B cell (primary cell): ENCODE measurements at places on chromosomes 4 and X. TPM values are rescaled to one million over a fixed set of nuclear protein-coding genes. Genes with fewer than 3 reads are reported as not detected.

RTL9 gene
- not detected in 2 replicates for polyA plus RNA-seq

SAGE1 gene
- polyA plus RNA-seq = 0.18 TPM in 1 of 2 replicates, not detected in the other

FRYL gene
- polyA plus RNA-seq = 15.5 and 24.6 TPM in 2 replicates

DNA sequence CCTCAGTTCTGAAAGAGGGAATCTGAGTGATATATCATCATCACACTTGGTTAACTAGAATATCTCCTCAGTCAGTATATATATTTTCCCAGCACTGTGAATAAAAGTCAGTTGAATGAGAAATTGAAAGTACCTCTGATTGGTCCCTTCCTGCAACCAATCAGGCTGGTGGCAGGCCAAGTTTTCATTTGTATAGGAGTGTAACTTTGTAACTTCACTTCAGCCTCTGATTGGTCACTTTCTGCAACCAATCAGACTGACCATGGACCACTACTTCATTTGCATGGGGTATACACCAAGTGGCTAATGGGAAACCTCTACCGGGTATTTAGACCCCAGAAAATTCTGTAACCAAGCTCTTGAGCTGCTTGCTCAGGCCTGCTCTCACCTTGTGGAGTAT is 2.0 kb upstream of the PGK1 start:
- no peak for DNase-seq

GRCh38 chr4:186104890-186105646 is 564 bp downstream of the FAM149A start:
- DNase-seq = no peak

DNA sequence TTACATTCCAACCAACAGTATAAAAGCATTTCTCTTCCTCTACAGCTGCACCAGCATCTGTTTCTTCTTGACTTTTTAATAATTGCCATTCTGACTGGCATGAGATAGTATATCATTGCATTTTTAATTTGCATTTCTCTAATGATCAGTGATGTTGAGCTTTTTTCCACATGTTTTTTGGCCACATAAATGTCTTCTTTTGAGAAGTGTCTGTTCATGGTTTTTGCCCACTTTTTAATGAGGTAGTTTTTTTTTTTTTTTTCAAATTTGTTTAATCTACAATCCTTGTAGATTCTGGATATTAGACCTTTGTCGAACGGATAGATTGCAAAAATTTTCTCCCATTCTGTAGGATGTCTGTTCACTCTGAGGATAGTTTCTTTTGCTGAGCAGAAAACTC is 39.5 kb upstream of the TBC1D19 start:
- DNase-seq = no peak

SMAD1 gene
- polyA plus RNA-seq = 0.12 and 0.14 TPM in 2 replicates

GRCh38 chrX:139708067-139708466 is at the start of gene MCF2:
TSS of gene MCF2 (minus strand) at chrX:139708167. CDS start at chrX:139651744, 56,423 bp downstream.
- no peak for DNase-seq

- no peak for DNase-seq
Measured at GRCh38 chr4:148030193-148030873, 298.4 kb downstream of the ARHGAP10 start.

DNA sequence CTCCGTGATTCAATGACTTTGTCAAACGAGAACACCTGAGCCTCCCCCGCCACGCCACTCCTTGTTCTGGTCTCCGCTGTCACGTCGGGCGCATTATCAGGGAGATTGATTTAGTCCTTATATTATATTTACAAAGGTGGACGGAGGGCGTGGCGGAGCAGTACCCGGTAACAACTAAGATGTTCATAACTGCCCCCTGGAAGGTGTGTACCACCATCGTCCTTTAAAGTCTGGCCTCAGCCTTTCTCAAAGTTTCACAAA is 284.2 kb downstream of the PACRGL start:
- no peak for DNase-seq

IQSEC2 gene
- 0.45 and 0.58 TPM in 2 replicates for polyA plus RNA-seq
